A172 (cell line): ENCODE measurements at places on chromosomes 11 and 22. TPM values are rescaled to one million over a fixed set of nuclear protein-coding genes. Genes with fewer than 3 reads are reported as not detected.

- DNase-seq, result no peak
Measured at GRCh38 chr22:33952776-33953175, 32.5 kb upstream of the LARGE1 start.

DNA sequence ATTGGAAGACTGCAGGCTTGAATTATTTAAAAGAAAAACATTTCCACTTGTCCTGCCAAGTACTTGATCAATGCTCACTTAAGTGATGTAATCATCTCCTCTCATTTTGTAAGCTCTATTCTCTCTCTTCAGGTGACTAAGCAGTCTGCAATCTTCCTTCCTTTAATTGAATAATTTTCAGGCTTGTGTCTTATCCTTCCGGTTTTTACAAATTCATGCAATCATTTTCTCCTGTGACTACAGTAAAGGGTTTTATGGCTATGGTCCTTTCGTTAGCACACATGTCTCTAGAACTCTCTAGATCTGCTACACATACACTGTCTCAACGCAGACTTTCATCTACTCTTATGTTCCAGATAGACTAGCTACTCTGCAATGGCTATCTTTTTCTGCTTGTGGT lies 12.6 kb upstream of the UPB1 start:
- peak; percentile 54 for DNase-seq

DNA sequence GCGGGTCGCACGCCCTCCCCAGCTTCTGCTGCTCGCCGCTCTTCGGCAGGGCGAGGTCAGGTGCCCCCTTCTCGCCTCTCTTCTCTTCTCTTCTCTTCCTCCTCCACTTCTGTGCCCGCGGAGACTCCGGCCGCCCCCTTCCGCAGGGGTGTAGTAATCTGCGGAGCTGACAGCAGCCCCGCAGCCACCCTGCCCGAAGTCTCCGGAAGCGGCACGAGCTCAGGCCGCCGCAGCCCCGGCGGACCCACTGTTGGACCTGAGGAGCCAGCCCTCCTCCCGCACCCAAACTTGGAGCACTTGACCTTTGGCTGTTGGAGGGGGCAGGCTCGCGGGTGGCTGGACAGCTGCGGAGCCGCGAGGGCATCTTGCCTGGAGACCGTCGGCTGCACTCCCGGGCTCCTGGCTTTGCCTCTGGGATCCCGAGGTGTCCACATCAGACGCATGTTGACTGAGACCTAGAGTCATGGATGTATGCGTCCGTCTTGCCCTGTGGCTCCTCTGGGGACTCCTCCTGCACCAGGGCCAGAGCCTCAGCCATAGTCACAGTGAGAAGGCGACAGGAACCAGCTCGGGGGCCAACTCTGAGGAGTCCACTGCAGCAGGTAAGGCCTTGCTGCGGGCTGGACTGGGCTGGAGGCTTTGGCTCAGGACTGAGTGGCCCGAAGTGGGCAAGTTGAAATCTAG lies 486 bp downstream of the STIM1 start:
- peak; percentile 30 for DNase-seq

DNA sequence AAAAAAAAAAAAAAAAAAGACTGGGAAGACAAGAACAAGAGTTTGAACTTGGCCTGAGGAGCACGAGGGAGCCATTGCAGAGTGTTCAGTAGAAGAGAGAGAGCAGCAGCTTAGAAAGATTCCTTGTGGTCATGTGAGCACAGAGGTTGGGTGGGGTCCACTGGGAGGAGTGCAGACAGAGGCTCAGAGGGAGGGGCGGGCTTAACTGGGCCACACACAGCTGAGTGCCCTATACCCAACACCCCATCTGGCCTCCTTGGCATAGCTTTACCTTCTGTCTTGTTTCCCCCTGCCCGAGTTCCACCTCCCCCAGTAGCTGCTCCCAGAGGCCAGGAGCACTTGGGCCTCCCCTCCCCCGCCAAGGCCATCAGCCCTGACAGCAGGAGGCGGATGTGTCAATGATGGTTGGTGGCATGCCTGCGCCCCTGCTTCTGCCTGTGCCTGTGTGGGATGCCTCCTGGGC lies 12.1 kb downstream of the C11orf86 start:
- DNase-seq, result no peak

- peak; percentile 77 for DNase-seq
Measured at GRCh38 chr22:25488244-25489020, 76.0 kb upstream of the GRK3 start.

- DNase-seq, result peak; percentile 83
Measured at GRCh38 chr11:65498977-65499712, at the start of gene MALAT1. Gene MALAT1, plus strand, starts transcription at chr11:65499045.

DNA sequence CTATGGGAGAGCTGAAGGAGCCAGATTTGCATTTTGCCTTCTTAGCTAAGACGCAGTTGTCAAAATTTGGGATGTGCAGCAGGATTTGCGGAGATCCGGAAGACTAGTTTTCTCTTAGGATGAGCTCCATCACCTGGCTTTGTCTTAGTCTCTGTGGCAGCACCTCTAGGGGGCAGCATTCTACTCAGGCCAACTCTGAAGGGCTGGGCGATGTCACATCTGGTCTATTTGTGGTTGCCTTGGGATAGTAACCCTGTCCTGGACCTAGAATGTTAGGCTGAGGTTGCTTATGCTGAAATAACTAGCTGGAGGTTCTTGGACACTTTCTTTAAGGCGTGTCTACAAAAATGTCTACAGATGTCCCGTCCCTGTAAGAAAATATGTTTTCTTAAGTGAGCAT lies 116.2 kb downstream of the FAT3 start:
- DNase-seq, result peak; percentile 5

The MAFF gene
- 4.7 and 9.9 TPM in 2 replicates for total RNA-seq

The OTOG gene
- not detected in 2 replicates for total RNA-seq

The RAB36 gene
- 6.1 and 6.6 TPM in 2 replicates for total RNA-seq

The SPI1 gene
- 0.10 TPM in 1 of 2 replicates, not detected in the other for total RNA-seq

The OR51I1 gene
- 0.55 TPM in 1 of 2 replicates, not detected in the other for total RNA-seq

The SOX6 gene
- total RNA-seq, result not detected in 2 replicates

The RASGRP2 gene
- 0.07 and 2.1 TPM in 2 replicates for total RNA-seq
